ENCODE measurements at places on chromosomes 5 and 9.
A peak's percentile ranks its signal among the peaks of the same experiment; 100 is the strongest.

DNA sequence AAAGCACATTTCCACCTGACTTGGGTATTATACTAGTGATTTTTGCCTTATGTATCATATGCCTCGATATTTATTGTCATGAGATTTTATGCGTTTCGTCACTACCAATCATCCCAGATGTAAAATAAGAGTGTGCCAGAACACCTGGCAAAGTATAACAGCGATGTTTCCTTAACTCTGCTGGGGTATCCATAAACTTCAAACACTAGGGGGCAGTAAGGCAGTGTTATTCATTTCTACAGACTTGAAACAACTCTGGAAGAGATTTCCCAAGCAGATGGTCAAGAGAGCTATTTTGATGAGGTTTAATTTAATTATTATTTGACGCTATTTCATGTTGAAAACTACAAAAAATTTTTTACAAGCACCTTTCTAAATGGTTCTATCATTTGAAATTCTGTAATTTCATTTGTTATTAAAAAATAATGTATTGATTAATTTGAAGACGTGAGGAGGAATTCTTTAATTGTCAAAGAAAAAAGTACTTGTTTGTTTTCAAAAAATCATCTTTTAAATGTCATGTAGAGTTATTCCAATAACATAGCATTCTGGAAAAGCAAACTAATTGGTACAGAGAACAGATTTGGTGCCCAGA is 388.5 kb upstream of the CTNND2 start:
- no peak for DNase-seq

DNA sequence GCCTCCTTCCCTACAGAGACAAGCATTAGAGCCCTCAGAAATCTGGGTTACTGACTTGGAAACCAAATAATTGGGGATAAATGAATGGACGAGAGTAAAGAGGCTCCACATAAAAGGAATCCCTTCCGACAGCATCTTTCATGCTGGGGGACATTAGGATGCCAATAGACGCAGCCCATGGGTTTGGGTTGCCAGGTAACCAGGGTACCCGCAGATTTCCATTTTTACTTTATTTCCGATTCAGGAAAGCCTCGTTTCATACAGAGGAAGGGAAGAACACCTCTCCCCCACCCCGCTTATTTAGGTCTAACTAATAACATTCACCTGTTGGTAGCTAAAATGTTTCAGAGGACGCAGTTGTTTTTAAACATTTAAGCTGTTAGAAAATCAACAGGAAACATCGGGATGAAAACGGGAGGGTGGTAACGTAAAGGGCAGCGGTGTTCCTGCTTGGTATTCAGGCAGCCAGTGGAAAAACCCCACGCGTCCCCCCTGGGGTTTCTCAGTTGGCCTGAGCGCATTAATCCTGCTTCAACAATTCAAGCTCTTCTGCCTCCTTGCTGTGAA is 179.5 kb downstream of the YTHDC2 start:
- DNase-seq, result no peak

DNA sequence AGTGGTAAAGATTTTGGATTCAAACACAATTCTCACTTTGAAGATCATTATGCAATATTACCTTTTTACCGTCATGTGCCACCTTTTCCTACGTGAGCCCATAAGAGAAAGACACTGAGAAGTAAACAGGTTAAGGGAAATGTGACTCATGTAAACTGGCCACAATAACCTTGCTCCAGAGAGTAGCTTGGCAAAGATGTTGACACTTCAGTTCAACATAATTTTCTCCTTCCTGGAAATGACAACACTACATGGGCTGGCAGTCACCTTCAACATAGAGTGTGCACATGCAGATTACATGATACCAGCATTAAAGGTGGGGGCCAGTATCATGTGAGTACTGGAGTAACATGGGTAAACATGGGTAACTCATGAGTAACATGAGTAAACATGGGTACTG is 141.9 kb downstream of the CDK5RAP2 start:
- no peak for DNase-seq

- no peak for DNase-seq
These were observed 99.5 kb downstream of the VPS13A start for GRCh38 chr9:77276799-77277198.

GRCh38 chr5:145697251-145697990 is 137.7 kb downstream of the PRELID2 start:
- no peak for DNase-seq

GRCh38 chr9:14203356-14204056 is 110.4 kb downstream of the NFIB start:
- DNase-seq, result no peak

DNA sequence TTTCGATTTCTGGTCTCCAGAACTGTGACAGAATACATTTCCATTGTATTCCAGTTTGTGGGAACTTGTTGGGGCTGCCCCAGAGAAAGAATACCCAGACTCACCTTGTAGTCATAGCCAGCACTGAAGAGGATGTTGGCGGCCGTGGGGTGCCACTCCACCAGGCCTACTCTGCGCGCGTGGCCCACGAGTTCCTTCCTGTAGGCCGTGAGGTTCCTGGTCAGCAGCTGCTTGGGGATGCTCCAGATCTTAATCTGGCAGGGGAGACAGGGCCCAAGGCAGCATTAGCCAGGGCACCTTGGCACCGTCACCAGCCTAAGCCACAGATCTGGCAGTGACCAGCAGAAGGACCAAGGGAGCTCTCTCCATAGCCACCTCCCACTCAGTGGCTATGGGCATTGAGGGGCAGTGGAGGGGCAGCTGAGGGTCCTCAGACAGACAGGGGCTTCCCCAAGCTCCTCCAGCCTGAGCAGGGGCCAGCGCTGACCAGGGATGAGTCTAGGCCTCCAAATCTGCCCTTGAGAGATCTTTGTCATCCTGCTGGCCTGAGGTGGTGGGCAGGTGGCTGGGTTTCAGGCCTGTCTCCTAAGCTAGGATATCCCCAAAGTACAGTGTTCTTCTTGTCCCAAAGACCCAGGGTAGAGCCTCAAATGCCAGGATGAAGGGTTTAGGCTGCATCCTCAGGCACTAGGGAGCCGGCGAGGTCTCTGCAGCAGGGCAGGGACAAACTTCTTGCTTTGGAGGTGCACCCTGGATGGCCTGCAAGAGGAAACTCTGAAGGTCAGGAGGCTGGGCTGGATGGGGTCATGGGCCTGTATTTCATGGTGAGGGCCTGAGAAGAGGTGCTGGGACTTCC is 15.9 kb upstream of the TRIM14 start:
- no peak for DNase-seq

DNA sequence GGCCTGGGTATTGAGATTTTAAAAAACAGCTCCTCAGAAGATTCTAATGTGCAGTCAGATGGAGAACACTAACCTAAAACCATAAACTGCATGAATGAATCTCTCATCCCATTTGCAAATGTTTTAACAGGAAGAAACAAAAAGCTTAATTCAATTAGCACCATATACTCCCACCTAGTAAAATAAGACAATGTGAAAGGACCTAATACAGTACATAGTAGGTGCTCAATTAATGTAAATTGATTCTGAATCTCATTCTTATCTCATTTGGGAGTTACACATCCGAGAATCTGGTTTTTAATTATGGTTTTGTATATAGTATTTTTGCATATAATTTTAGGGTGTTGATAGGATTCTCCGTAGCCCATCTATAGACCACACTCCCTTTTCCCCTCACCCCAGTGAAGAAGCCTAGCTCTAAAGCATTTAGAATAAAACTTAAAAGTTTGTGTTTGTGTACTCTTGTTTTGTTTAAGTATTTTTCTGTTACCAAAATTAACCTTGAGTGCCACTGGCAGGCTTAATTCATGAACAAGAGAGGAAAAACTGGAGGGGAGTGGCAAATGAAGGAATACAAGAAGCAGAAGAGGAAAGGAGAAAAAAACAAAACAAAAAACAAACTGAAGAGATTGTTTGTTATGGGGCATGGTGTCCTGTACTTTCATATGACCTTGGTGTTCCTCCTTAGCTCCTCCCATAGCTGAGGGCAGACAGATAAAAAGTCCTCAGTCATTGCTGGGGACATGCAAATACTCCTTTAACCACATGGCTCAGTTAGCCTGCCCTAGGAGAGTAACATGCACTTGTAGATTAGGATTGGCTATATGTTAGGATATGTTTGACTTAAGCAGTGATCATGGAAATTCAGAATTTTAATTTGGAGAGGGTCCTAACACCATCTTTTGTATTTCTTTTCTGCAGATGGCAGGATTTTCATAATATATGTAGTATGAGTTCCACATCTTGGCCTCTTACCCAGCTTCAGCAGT is 1.2 kb downstream of the RNF14 start:
- no peak for DNase-seq

DNA sequence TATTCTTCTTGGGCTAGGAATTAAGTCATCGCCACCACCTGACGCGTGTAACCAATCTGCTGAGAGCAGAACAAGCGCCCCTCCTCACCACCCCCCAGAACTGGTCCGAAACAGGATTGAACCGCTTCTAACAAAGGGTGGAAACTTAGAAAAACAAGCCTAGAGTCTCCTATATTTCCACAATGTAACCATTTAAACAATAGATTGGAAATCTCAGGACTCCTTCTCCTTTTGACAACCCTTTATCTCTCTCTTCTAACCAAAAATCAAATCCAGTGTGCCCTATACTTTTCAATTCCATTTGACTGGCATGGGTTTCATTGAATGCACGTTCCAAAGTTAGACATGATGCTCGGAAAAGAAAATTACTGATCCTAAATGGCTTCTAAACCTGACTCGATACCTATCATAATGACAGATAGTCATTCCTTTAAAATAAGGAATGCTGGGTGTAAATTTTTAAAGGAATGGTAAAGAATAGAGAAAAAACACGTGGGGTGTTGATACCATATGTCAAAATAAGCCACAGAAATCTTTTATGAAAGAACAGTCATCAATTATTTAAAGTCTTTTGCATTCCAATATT is 1.2 kb downstream of the ARRDC3 start:
- DNase-seq, result peak; percentile 57

- no peak for DNase-seq
These were observed 15.7 kb downstream of the KCNIP1 start for GRCh38 chr5:170519549-170519948.

DNA sequence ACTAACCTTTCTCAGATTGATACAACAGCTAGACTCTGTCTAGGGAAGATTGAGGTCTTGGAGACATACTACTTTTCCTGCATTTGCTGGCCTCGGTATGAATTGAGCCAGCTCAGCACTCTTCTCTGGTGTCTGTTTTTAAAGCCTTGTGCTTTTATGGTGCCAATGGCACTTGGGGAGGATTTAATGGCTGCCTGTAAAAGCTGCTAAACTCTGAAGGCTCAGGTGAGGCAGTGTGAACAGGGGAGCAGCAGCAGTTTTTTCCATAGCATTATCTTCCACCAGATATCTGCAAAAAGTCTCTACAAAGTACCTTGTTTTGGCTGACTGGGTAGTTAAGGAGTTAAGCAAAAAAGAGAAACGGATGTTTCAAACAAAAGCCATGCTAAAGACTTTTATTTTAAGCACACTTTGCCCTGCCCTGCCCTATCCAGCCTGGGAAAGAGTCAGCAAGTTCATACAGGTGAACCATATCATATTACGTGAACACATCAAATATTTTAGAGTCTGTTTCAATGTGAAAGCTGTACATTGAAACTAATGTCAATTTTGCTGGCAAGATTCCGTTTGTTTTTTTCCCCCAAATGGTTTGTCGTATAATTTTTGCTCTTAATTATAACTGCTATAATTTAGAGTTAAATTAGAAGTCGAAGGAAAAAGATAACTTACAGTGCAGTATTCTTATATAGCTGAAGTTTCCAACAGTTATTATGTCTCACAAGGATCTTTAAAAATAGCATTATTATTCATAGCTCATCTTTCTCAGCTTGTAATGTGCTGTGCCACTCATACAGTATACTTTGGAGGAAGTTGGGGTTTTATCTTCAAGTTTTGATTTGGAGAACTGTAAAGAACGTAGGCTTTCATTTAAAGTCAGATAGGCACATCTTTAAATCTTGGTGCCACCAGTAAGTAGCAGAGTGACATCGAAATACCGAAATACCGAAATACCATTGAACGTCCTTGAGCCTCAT is 424.1 kb upstream of the CD180 start:
- no peak for DNase-seq

- no peak for DNase-seq
These were observed 178.5 kb upstream of the CDH18 start for GRCh38 chr5:20166456-20166855.

- no peak for DNase-seq
These were observed 1.5 kb downstream of the PIP5K1B start for GRCh38 chr9:68706363-68707201.

DNA sequence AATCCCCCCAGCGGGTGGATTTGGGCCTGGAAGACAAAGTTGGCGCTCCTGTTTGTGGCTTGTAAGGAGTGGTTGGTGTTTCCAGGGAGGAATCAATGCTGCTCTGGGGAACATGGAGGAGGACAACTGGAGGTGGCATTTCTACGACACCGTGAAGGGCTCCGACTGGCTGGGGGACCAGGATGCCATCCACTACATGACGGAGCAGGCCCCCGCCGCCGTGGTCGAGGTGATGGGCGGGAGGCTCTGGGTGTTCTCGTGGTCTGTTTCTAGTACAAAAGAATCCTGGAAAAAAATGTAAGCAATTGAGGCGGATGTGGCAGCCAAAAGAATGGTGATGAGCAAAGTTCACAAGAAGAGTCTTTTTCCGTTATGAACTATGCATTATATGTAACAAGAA is 7.2 kb downstream of the SDHA start:
- DNase-seq, result no peak

DNA sequence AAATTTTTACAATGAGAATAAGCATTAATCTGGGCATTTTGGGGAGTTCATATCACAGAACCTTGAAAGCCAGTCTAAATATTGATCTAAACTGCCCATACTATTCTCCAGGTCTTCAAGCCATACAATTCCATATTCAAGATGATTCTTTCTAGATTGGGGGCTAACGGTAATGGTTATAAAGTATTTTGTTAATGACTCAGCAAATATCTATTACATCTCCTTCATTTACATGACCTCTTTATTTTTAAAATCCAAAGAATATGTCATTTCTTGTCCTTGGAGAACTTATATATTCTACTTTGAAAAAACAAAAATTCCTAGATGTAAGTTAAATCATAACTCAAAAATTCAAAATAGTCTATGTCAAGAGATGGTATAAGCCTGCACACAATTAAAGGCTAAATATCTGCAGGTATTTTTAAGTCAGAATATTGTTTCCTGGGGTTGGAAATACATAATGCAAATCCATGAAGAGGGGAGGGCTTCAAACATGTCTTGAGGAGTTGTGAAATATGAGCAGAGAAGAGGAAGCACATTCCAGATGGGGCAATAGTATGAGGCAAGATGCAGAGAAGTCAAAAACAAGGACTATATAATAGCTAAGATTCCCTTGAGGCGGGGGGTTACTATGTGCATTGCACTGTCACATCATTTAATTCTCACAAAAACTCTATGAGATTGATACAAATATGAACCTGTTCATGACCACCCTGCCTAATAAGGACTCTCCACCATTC is 526.4 kb downstream of the NR2F1-AS1 start:
- DNase-seq, result no peak

- no peak for DNase-seq
These were observed at the start of gene GABRP for GRCh38 chr5:170783498-170784247. TSS of gene GABRP (plus strand) at chr5:170783725. CDS start at chr5:170788616, 4,891 bp downstream.

- DNase-seq, result peak; percentile 6
These were observed 47.5 kb downstream of the UIMC1 start for GRCh38 chr5:176959051-176959450.

GRCh38 chr5:140322751-140323731 is 20.1 kb upstream of the PFDN1 start:
- DNase-seq, result no peak

All from NCI-H187 treated with DMSO at 0.1 percent for 48 hours (cell line).